ENCODE measurements at places on chromosomes 16 and 17.

- DNase-seq, result no peak
Measured at GRCh38 chr17:6524520-6524919, 31.8 kb downstream of the PITPNM3 start.

GRCh38 chr17:79036596-79036995 is 12.6 kb downstream of the C1QTNF1 start:
- DNase-seq, result no peak

GRCh38 chr16:72530434-72530833 is 358.5 kb upstream of the PMFBP1 start:
- DNase-seq, result no peak

DNA sequence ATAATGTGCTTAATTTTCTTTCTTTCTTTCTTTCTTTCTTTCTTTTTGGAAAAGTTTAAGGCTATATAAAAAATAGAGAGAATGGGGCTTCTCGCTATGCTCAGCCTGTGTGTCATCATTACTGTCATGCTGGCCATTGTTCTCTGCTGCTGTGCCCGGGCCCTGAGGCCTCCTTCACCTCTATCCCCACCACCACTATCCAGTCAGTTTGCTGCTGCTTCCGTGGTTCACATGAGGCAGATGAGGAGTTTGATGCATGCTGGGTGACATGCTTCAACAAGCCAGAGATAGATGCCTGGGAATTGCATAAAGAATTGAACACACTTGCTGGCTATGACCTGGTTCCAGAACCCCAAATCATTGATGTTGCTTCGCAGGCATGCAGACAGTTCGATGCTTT is 36.3 kb downstream of the PITPNC1 start:
- DNase-seq, result no peak

DNA sequence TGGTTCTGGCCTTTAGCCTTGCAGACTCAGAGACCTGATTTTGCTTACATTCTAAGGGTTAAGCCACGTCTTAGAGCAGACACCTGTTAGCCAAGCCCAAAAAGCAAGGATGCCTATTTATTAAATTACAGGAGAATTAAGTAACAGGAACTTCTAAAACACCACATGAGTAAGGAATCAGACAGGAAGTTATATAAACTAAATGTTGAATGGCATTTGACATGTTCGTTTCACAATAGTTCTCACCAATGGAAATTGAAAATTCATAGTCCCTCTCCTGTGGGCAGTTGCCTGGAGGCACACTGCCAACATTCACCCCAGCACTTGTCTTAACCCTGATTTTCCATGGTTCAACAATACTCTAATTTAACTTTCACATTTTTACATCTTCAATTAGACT is 9.0 kb downstream of the KRTAP9-7 start:
- no peak for DNase-seq

DNA sequence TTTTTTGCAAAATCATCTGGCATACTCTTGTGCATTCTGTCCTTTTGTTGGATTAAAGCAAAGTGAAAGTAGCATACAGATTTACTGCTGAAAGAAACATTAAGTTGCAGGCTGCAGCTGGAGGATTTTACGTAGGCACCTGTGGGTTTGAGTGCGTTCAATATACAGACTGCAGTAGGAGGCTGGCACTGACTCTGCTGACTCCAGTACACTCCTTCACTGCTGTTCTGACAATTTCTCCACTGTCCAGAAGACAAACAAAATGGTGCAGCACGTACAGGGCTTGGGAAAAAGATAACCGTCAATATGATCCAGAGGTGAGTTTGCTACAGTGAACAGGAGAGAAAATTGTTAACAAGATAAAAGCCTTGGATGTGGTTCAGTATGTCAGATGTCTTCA is 73.3 kb downstream of the TANC2 start:
- no peak for DNase-seq

DNA sequence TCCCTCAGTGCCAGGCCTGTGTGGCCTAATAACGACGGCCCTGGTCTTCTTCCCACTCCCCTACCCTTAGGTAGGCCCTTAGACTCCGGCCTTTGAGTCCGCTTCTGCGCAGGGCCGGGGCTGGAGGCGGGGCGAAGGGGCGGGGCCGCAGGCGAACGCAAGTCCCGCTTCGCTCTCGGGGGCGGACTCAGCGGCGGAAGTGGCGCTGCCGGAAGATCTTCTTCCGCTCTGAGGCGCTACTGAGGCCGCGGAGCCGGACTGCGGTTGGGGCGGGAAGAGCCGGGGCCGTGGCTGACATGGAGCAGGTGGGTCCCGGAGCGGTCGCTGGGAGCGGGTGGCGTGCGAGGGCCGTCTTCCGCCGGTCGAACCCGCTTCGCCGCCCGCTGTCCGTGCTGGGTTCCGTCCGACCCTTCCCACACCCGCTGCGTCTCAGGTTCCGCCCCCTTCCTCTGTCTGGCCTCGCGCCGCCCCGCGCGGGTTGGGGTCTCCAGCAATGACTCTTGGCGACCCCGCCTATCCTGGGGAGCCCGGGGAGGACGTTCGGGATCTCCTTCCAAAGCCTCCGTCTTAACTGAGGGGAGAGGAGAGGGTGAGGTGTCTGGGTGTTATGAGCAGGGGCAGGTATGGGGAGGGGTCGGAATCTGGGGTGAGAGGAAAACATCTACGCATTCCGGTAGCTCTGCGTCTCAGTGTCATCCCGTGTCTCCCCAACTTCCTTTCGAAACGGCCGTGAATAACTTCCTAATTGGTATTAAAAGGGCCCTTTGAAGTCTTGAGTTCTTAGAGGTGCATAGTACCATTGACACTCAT is at the start of gene STARD3:
STARD3 (plus strand) TSS at position 218 of the 810 bp plus-strand sequence. CDS start 16,388 bp downstream, outside the sequence.
- peak; percentile 87 for DNase-seq

DNA sequence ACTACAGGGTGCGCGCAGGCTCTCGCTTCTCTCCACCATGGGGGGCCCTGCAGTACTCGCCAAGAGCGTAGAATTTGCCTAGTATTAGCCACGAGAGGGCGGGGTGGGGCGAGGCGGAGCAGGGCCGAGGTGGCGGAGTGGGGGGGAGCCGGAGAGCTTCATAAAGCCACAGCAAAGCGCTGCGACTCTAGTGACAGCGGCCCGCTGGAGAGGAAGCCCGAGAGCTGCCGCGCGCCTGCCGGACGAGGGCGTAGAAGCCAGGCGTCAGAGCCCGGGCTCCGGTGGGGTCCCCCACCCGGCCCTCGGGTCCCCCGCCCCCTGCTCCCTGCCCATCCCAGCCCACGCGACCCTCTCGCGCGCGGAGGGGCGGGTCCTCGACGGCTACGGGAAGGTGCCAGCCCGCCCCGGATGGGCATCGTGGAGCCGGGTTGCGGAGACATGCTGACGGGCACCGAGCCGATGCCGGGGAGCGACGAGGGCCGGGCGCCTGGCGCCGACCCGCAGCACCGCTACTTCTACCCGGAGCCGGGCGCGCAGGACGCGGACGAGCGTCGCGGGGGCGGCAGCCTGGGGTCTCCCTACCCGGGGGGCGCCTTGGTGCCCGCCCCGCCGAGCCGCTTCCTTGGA is at the start of gene TBX21:
TBX21 (plus strand) TSS at position 190 of the 627 bp plus-strand sequence; CDS start at position 409, 219 bp downstream.
- DNase-seq, result peak; percentile 86

DNA sequence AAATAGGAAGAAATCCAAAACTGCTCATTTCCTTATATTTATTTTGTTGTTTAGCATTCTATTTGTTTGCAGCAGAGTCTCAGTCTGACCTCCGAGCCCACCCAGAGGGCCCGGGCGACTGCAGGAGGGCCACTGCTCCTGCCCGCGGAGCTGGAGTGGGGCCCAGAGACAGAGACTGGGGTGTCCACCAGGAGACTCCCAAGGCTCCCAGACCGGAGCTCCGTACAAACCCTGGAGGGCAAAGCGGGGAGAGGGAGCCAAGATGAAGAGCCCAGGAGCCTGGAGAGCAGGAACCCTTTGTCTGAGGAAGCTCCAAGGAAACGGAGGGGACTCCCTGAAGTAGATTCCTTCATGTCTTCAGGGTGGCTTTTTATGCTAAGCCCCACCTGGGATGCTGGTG is 57.9 kb downstream of the AXIN2 start:
- DNase-seq, result no peak

- no peak for DNase-seq
Measured at GRCh38 chr16:88730632-88731607, 24.6 kb downstream of the CTU2 start.

DNA sequence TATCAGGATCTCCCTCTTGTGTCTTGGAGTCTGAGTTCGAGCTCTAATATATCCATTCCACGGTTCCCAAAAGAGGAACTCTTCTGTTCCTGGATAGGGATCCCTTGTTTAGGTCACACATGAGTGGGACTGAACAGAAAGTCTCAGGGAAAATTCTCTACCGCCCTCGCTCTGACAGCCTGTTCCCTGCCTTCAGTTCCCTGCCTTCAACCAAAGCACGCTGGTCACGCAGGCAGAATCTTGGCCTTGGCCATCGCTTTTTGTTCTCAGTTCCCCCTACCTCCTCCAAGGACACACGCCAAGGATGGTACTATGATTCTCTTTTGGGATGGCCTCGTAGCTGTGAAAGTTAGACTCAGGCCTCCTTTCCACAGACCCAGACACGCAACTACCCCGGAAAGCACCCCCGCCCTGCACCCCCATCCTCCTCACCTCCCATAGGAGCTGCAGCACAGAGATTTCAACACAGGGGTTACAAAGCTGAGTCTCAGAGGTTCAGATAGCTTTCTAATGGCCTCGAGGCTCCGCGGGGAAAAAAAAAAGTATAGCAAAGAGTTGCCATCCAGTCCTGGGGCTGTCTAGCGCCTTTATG is 1.5 kb upstream of the SHISA6 start:
- no peak for DNase-seq

DNA sequence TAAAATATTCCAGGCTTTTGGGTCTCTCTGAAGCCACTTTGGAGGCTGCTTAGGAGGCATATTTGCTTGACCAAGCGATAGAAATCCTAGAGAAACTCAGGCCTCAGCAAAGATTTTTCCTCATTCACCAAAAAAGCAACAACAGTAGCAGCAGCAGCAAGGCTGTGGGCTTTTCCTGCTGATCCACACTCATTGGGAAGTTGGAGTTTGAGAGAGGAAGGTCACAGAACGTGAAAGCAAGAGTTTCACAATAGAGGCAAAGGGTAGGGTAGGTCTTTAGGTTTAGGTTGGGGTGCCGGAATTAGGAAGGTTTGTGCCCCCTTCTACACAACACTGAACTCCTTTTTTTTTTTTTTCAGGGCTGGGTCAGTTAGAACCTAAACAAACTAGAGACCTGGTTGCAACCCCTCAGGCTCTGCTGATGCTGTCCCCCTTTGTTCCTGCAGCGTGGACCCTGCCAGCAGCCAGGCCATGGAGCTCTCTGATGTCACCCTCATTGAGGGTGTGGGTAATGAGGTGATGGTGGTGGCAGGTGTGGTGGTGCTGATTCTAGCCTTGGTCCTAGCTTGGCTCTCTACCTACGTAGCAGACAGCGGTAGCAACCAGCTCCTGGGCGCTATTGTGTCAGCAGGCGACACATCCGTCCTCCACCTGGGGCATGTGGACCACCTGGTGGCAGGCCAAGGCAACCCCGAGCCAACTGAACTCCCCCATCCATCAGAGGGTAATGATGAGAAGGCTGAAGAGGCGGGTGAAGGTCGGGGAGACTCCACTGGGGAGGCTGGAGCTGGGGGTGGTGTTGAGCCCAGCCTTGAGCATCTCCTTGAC is 2.0 kb downstream of the TMUB2 start:
- DNase-seq, result no peak

GRCh38 chr16:89100601-89101302 is 7.1 kb downstream of the ACSF3 start:
- no peak for DNase-seq

- peak; percentile 76 for DNase-seq
Measured at GRCh38 chr17:44779211-44780025, 20.6 kb downstream of the ADAM11 start.

GRCh38 chr17:18017958-18018357 is 21.0 kb downstream of the ATPAF2 start:
- no peak for DNase-seq

GRCh38 chr17:61478026-61478789 is 26.0 kb downstream of the TBX4 start:
- DNase-seq, result no peak

DNA sequence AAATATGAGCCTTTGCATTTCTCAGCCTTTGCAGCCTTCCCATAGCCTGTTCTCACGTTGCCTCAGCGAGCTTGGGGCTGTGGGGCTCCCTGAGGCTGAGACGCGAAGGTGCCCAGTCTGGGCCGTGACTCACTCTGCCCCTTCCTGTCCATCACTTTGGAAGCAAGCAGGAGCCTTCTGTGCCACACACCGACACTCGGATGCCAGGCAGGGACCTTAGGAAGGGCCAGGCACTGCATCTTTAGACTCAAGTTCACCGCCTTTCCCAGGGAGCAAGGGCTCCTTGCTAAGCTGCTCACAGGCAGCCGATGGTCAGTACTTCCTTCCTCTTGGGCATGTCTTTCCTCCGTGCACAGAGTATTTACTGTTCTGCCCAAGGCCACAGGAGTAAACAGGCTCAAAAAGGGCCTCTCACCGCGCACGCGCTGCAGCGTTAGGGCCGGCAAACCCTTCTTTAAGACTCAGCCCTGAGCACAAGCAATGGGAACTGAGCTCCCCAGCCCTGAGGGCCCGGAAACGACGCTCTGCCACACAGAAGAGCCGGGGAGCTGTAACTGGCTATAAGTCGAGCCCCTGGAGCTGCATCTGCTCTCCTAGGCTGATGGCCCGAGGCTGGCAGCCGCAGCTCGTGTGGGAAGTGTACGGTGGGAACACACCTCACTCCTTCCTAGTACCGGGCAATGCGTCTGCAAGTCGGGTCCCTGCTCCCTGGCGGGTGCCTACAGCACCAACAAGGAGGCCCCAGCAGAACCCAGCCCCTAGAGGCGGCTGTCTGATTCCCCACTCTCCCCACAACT is 7.2 kb downstream of the TIMM22 start:
- no peak for DNase-seq

- no peak for DNase-seq
Measured at GRCh38 chr17:76943781-76944213, 75.6 kb downstream of the MGAT5B start.

GRCh38 chr17:36510636-36511035 is 24.0 kb downstream of the MYO19 start:
- no peak for DNase-seq

DNA sequence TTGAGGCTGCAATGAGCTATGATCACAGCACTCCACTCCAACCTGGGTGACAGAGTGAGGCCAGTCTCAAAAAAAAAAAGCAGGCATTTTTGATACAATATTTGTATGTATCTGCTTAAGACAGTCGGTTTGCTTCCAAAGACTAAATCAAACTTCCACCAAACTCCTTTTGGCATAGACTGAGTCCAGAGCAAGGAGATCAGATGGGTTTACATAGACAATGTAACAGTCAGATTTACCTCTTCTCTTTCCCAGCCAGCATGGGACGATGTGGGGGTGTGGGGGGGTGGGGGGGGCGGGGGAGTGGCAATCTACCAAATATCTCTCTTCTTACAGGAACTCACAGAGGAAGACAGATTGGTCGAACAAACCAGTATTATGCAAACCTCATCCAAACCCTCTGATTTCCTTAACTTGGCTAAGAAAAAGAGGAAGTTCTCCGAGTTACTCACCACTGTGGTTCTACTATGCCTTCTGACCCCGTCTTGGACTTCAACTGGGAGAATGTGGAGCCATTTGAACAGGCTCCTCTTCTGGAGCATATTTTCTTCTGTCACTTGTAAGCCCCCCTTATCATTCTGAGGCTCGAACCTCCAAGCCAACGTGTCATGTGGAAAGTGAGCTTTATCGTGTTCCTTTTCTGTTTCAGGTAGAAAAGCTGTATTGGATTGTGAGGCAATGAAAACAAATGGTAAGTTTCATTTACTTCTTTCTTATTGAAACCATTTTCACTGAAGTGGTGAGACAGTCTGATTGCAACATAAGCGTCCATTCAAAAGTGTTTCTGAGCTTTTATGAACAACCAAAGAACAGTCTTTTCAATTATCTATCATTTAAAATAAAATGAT is at the start of gene MILR1:
MILR1 (plus strand) TSS at position 451 of the 848 bp plus-strand sequence; CDS start at position 505, 54 bp downstream.
- DNase-seq, result no peak

GRCh38 chr16:87702325-87702811 is 63.4 kb downstream of the KLHDC4 start:
- DNase-seq, result no peak

GRCh38 chr17:80270836-80271235 is 10.2 kb downstream of the RNF213 start:
- peak; percentile 26 for DNase-seq

Measured in effector CD4-positive, alpha-beta T cell (primary cell).